Heart left ventricle (tissue), 16 donors: ENCODE measurements at places on chromosomes 2 and 18.
A peak's percentile ranks its signal among the peaks of the same experiment; 100 is the strongest.

GRCh38 chr2:11478899-11479605 lies 13.1 kb upstream of the E2F6 start:
- no peak for DNase-seq
- peaks cover 21% of the 10 kb centered on the region for H3K27me3 ChIP-seq
- peaks cover 11% of the 10 kb centered on the region for H3K4me1 ChIP-seq
- no peak overlapping the region for H3K4me3 ChIP-seq
- H3K36me3 ChIP-seq: no peaks in the 10 kb centered on the region

DNA sequence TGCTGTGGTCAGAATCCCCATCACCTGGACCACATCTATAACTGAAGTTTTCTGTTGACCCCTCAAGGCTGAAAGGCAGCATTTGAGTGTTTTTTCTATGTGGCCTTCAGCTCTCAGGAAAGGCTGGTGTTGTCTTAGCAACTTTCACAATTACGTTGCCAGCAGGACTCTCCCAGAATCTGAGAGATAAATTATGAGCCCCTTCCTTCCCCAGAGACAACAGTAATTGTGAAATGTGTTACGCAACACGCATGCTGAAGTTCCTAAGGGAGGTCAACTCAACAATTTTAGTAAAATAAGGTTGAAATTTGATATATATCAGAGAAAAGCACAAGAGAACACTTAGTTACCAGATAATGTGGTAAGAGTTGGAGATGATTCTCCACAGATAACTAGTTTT lies 216.5 kb upstream of the SLC8A1 start:
- H3K36me3 ChIP-seq: no peaks in the 10 kb centered on the region
- no peak for DNase-seq
- H3K4me3 ChIP-seq: no peak overlapping the region
- H3K27me3 ChIP-seq: no peaks in the 10 kb centered on the region

GRCh38 chr2:47309472-47309951 lies 93.4 kb upstream of the MSH2 start:
- H3K36me3 ChIP-seq: no peaks in the 10 kb centered on the region
- no peak overlapping the region for H3K4me3 ChIP-seq
- DNase-seq: no peak
- no peaks in the 10 kb centered on the region for H3K27me3 ChIP-seq
- peaks cover 42% of the 10 kb centered on the region for H3K4me1 ChIP-seq

DNA sequence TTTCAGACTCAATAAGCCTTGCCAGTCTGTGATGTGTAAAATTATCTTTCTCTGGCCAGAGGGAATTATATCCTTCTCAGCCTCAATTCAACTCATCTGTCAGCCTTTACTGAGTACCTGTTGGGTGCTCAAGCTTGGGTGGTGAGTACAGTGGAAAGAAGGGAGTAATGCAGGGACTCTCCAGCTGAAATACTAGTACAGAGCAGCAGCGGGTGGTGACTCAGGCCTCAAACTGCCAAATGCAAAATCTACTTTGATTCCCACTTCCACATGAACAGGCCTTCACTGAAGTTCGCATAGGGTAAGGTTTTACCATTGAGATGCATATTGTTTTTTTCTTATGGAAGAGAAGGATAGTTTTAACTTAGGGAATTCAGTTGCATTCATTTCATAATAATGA lies 326.8 kb downstream of the LRRTM1 start:
- H3K27ac ChIP-seq: no peak overlapping the region
- no peak for DNase-seq
- no peak overlapping the region for H3K4me3 ChIP-seq
- H3K4me1 ChIP-seq: no peaks in the 10 kb centered on the region
- H3K27me3 ChIP-seq: no peaks in the 10 kb centered on the region
- H3K36me3 ChIP-seq: no peaks in the 10 kb centered on the region

DNA sequence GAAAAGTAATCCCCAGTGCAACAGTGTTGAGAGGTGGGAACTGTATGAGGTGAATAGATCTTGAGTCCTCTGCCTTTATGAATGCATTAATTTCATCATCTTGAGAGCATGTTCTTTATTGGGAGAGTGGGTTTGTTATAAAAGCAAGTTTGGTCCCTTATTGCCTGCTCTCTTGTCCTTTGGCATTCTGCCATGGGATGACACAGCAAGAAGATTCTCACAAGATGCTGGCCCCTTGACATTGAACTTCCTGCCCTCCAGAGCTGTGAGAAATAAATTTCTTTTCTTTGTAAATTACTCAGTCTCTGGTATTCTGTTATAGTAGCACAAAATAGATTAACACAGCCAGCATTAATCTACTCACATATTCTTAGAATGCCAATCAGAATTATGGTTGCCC lies 108.6 kb downstream of the EHBP1 start:
- peak; percentile 25 for DNase-seq
- peaks cover 6% of the 10 kb centered on the region for H3K4me1 ChIP-seq
- no peaks in the 10 kb centered on the region for H3K27me3 ChIP-seq
- H3K4me3 ChIP-seq: no peak overlapping the region
- H3K27ac ChIP-seq: no peak overlapping the region

DNA sequence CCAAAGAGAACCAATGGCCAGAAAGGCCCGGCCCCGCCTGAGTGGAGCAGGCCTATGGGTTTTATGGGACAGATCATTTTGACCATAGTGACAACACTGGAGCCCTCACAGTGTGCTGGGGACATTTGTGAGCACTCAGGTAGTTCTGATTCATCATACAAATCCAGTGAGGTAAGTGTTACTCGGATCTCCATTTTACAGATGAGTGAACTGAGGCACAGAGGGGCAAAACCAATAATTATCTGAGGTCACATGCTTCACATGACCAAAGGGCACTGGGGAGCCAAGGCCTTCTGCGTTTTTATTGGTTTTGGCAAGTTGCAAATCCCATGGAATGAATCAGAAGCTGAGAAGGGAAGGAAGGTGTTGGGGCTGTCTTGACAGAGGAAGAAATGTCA lies 111.5 kb upstream of the MGAT5 start:
- H3K4me1 ChIP-seq: peaks cover 85% of the 10 kb centered on the region
- H3K27ac ChIP-seq: no peak overlapping the region
- H3K4me3 ChIP-seq: no peak overlapping the region
- H3K27me3 ChIP-seq: no peaks in the 10 kb centered on the region

GRCh38 chr2:24926602-24927252 lies 6.7 kb upstream of the ADCY3 start:
- peak overlapping the region; percentile 33 for H3K4me3 ChIP-seq
- peak; percentile 71 for DNase-seq
- no peaks in the 10 kb centered on the region for H3K36me3 ChIP-seq
- peak overlapping the region; percentile 28 for H3K27ac ChIP-seq

- H3K36me3 ChIP-seq: no peaks in the 10 kb centered on the region
- H3K4me1 ChIP-seq: no peaks in the 10 kb centered on the region
- no peak overlapping the region for H3K27ac ChIP-seq
- H3K27me3 ChIP-seq: no peaks in the 10 kb centered on the region
Measured at GRCh38 chr2:144621266-144621665, 101.3 kb upstream of the ZEB2 start.

DNA sequence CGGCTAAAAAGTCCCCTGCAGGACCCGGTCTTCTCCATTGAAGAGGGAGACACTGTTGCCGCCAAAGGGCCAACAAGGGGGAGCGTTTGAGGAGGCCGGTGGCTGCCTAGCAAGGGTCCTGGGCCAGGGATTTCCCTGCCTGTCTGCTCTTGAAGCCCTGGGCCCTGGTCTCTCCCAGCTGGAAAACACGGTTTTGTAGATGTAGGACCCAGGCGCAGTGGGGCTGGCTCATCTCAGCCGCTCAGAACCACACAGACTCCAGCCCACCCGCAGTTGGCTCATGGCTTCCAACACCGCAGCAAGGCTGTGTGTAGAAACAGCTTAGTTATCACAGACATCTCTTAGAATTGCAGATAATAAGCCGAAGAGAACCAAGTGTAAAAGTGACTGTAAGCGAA lies 57.1 kb upstream of the TWIST2 start:
- DNase-seq: no peak
- no peak overlapping the region for H3K4me3 ChIP-seq
- H3K36me3 ChIP-seq: no peaks in the 10 kb centered on the region
- H3K27me3 ChIP-seq: no peaks in the 10 kb centered on the region
- no peak overlapping the region for H3K27ac ChIP-seq
- no peaks in the 10 kb centered on the region for H3K4me1 ChIP-seq

GRCh38 chr2:168614172-168615018 lies 158.3 kb downstream of the CERS6 start:
- no peak overlapping the region for H3K4me3 ChIP-seq
- peaks cover 22% of the 10 kb centered on the region for H3K4me1 ChIP-seq
- no peaks in the 10 kb centered on the region for H3K27me3 ChIP-seq
- no peak for DNase-seq
- H3K27ac ChIP-seq: no peak overlapping the region

- no peaks in the 10 kb centered on the region for H3K36me3 ChIP-seq
- H3K27me3 ChIP-seq: no peaks in the 10 kb centered on the region
- H3K4me3 ChIP-seq: no peak overlapping the region
- no peaks in the 10 kb centered on the region for H3K4me1 ChIP-seq
- DNase-seq: no peak
Measured at GRCh38 chr18:74203811-74204210, 55.5 kb downstream of the TIMM21 start.

DNA sequence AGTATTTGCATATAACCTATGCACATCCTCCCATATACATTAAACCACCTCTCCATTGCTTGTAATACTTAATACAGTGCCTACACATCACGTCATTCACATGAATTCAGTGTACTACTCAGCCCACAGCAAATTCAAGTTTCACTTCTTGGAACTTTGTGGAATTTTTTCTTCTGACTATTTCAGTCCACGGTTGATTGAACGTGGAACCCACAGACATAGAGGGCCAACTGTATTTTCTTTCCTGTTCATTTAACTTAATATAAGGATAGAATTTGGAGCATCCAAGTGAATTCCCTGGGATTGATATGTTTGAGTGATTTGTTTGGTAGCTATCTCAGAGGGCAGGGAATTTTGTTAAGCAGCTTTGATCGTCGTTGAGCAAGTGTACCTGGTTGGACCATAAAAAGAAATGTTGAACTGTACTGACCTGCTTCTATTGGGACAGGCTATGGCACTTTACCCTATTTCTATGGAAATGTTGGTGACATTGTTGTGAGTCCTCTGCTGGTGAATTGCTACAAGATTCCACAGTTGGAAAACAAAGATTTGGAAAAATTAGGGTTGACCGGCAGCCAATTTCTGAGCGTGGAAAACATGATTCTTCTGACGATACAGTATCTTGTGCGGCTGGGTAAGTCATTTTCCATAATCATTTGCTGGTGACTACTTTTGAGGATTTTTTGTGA lies 156.6 kb downstream of the ESCO1 start:
- no peak overlapping the region for H3K27ac ChIP-seq
- DNase-seq: no peak
- H3K27me3 ChIP-seq: no peaks in the 10 kb centered on the region
- no peaks in the 10 kb centered on the region for H3K4me1 ChIP-seq
- H3K36me3 ChIP-seq: no peaks in the 10 kb centered on the region

DNA sequence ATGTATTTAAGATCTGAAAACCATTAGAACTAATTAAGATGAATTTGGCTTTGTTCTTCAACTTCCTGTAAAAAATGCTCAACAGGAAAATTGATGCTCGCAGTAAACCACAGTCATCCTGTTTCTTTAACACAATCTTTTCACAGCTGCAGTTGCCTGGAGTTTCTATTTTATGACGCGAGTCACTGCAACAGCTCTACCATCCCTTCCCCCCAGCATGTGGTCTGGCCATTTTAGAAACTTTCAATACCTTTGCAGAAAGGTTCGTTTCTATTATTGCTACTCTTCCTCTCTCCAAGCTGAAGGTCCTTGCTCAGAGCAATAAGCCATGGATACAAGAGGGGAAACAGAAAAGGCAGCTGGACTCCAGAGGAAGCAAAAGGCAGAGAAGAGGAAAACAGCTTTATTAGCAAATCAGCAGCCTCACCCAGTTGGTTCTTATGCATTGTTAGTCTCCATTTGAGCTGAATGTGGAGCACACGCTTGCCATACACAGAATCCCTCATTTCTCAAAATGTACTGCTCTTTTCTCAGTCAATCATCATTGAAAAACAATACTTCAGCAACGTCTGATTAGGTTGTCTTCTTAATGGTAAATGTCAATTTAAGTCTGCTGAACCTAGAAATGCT lies 3.9 kb downstream of the WIPF1 start:
- DNase-seq: no peak
- no peaks in the 10 kb centered on the region for H3K36me3 ChIP-seq
- H3K27me3 ChIP-seq: no peaks in the 10 kb centered on the region
- peak overlapping the region; percentile 13 for H3K27ac ChIP-seq
- peaks cover 91% of the 10 kb centered on the region for H3K4me1 ChIP-seq

DNA sequence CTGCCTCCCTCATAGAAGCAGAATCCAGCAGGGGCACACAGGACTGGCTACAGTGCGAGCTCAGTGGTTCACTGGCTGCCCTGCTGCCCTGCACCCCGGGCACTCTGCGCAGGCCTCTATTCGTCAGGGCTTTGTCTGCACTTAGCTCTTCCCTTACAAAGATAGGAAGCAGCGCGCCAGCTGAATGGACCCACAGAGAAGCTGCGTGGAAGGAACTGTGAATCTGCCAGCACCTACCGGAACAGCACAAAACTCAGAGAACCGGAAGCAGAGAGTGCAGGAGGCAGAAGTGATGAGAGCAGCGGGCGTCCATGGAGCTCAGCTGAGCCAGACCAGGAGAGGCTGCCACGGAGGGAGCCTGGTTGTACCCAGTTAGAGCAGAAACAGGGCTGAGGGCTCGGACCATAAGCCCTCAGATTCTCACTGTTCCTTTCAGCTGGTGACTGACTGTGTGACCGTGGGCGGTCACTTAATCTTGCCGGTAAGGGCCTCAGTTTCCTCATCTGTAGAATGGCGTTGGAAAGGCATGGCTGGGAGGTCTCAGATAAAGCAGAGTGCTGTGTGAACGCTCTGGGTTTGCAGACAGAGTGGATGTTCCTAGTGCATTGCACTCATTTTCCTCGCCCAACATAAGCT lies 23.1 kb upstream of the SLC66A3 start:
- no peak overlapping the region for H3K4me3 ChIP-seq
- no peaks in the 10 kb centered on the region for H3K27me3 ChIP-seq
- no peak for DNase-seq
- H3K4me1 ChIP-seq: peaks cover 13% of the 10 kb centered on the region
- no peak overlapping the region for H3K27ac ChIP-seq

- no peaks in the 10 kb centered on the region for H3K36me3 ChIP-seq
- DNase-seq: no peak
- no peak overlapping the region for H3K4me3 ChIP-seq
Measured at GRCh38 chr2:9390991-9391390, 32.3 kb downstream of the ITGB1BP1 start.

- no peaks in the 10 kb centered on the region for H3K4me1 ChIP-seq
- DNase-seq: no peak
- no peaks in the 10 kb centered on the region for H3K27me3 ChIP-seq
- no peak overlapping the region for H3K4me3 ChIP-seq
- no peaks in the 10 kb centered on the region for H3K36me3 ChIP-seq
Measured at GRCh38 chr2:106839849-106840595, 45.9 kb downstream of the ST6GAL2 start.

DNA sequence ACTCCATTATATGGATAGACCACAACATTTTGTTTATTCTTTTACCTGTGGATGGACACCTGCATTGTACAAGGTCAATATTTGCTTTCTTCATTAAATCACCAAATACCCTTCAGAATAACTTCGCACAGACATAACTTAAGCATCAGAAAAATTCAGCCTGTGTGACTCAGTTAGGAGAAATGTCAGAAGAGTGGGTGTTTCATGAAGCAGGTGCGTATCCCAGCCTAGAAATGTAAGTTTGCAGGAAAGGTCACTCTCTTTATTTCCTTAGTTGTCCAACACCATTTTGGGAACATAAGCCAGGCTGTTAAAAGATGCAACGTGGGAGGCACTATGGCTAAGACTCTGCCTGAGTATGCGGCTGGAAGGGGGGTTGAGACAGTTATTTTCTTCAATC lies 48.6 kb upstream of the FHL2 start:
- no peaks in the 10 kb centered on the region for H3K4me1 ChIP-seq
- no peak overlapping the region for H3K27ac ChIP-seq
- no peak for DNase-seq
- H3K36me3 ChIP-seq: no peaks in the 10 kb centered on the region
- H3K27me3 ChIP-seq: no peaks in the 10 kb centered on the region
